Activated CD4-positive, alpha-beta T cell treated with anti-CD3 and anti-CD28 coated beads for 36 hours (primary cell): ENCODE measurements at places on chromosomes 1 and 21. TPM values are rescaled to one million over a fixed set of nuclear protein-coding genes. Genes with fewer than 3 reads are reported as not detected.

The TMOD4 gene
- total RNA-seq = 0.69 TPM

GRCh38 chr1:94061513-94062443 is 59.2 kb downstream of the ABCA4 start:
- H3K27me3 ChIP-seq = peaks cover 9% of the 10 kb centered on the region
- peak; percentile 64 for DNase-seq
- H3K4me3 ChIP-seq = no peak overlapping the region
- H3K4me1 ChIP-seq = no peaks in the 10 kb centered on the region

DNA sequence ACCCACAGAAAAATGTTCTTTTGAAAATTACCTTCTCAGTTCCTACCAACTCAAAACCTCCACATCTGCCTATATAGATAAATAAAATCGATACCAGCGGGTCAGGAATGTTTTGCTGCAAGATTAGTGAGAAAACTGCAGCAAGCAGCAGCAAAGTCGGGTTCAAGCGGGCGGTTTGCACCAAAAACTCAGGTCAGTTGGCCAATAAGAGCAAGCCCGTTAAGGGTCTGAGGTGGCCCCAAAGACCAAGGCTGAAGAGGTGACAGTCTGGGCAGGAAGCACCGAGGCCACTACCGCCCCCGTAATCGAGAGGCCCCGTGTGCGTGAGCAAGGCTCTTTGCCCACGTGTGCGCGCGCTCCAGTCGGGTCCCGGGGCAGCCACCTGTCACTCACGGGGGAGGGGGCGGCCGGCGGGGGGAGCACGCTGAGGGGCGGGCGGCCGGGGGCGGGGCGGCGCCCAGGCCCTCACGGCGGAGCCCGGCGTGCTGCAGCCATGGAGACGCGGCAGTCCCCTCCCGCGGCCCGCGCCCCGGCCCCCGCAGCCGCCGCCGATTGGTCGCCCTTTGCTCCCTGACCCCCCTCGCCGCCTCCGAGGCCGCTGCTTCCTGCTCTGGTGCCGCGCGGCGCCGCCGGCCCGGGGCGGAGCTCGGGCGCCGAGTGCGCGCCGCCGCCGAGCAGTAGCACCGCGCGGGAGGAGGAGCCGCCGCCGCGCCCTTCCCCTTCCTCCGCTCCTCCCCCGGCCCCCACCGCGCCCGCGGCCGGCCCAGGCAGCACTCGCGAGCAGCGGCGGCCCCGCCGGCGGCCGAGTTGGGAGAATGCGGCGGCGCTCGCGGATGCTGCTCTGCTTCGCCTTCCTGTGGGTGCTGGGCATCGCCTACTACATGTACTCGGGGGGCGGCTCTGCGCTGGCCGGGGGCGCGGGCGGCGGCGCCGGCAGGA is at the start of gene GALNT2:
Gene GALNT2, plus strand, starts transcription at position 773 of the 939 bp plus-strand sequence. Its CDS starts 43 bp downstream, at position 816.
- DNase-seq = peak; percentile 95
- peak within 1 kb of the TSS; percentile 89 for H3K27ac ChIP-seq
- H3K27me3 ChIP-seq = no peaks in the 10 kb centered on the region
- peak within 1 kb of the TSS; percentile 83 for H3K4me3 ChIP-seq

DNA sequence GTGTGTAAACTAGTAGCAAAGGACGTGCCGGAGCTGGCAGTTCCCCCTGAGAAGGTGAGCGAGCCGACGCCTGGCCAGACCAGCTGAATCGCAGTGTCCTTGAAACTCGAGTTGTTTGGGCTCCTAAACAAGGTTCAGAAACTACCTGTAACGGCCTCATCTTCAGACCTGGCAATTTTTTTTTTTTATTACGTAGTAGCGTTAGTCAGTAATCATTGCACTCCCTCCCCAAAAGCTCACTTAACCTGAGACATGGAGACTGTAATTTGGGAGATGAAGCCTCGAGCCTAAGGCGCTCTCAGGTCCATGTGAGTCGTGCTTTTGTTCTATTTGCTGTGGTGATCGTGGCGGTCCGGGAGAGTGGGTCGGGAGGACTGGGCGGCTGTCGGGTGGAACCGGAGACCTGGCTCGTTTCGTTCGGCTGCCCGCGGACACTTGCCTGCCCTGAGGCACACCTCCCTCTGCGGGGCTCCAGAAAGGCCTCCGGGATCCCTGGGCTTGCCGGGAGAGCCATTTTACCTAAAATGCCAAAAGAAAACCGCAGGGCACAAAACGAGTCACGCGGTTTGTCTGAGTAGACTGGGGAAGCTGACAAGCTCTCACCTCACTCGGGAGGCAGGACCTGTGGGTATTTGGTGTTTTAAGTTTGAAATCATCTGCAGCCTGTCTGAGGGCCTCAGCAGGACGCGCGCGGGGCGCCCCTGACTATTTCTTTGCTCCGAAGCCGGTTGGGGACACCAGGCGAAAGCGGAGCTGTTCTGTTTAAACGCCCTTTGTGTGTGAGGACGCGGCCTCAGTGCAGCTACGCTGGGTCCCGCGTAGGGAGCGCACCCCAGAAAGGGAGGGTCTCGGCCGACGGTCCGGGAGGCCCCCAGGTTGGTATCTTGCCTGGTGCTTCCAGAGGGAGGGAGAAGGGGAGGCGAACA is 722 bp downstream of the LHX8 start:
- peaks cover 77% of the 10 kb centered on the region for H3K27me3 ChIP-seq
- H3K4me3 ChIP-seq = peak overlapping the region; percentile 42

DNA sequence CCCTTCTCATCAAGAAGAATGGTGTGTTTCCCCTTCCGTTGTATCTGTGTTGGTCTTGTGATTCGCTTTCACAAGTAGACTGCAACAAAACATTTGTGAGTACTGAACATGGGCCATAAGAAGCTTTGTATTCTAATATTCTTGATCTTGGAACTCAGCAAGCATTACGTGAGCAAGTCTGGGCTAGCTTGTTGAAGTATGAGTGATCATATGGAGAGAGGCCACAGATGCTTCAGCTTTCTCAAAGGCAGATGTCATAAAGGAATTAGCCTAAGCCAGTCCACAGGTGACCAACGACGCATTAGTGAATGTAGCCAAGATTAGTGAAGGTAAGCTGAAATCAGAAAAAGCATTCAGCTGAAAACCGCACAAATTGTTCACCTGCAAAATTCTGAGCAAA is 609.6 kb upstream of the NEGR1 start:
- H3K36me3 ChIP-seq = no peaks in the 10 kb centered on the region
- H3K27ac ChIP-seq = no peak overlapping the region
- H3K27me3 ChIP-seq = no peaks in the 10 kb centered on the region
- no peak for DNase-seq

- H3K4me1 ChIP-seq = peaks cover 3% of the 10 kb centered on the region
- H3K27ac ChIP-seq = no peak overlapping the region
- peaks cover 9% of the 10 kb centered on the region for H3K27me3 ChIP-seq
- no peak for DNase-seq
These were observed 83.7 kb upstream of the KAZN start for GRCh38 chr1:14514739-14515138.

The CCDC185 gene
- total RNA-seq = not detected

GRCh38 chr1:208007938-208008342 is 97.0 kb upstream of the CD34 start:
- no peak overlapping the region for H3K27ac ChIP-seq
- DNase-seq = no peak
- no peaks in the 10 kb centered on the region for H3K4me1 ChIP-seq

DNA sequence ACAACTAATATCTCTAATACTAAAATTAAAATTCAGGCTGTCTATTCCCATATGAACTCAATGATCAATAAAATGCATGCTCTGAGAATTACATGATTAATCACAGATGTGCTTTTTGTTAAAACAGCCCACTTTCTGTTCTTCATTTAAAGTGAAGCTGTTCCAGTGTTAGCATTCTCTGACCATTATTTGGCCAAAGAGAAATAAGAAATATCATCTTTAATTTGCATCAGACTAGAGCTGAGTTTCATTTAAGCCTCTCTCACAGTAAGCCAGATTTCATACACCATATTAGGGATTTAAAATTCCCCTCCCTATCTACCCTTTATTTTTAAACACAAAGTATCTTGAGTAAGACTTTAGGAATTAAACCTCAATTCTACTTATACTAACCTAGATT is 261.6 kb downstream of the TPR start:
- no peak for DNase-seq
- peaks cover 2% of the 10 kb centered on the region for H3K27me3 ChIP-seq
- no peak overlapping the region for H3K4me3 ChIP-seq
- no peaks in the 10 kb centered on the region for H3K4me1 ChIP-seq
- H3K27ac ChIP-seq = no peak overlapping the region
- H3K36me3 ChIP-seq = no peaks in the 10 kb centered on the region

DNA sequence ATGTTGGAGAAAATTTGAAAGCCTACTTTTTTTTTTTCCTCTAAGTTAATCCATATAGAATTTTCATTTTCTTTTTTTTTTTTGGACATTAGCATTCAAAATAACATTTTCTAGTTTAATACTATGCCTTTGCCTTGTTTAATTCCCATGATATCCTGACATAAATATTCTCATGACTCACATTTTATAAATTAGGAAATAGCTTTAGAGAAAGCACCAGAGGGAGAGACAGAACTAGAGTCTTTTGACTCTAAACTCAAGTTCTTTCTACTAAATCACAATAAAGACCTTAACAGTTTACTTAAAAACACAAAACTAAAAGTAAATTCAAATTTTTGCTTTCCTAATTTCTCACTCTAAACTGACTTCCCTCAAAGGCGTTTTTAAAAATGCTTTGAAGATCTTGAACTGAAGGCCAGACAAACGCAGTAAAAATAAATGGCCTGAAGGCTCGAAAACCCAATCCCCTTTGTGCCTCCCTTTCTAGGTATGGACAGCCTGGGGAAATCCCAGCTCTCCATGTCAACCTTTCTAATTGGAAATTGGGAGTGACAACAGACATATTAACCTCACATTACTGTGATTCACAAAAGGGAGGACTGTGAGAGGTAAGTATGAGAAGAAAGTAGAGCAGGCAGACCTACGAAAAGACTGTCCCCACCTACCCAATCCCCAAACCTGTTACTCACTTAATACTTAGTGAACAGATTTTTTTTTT is 104.6 kb downstream of the ENAH start:
- peaks cover 4% of the 10 kb centered on the region for H3K4me1 ChIP-seq
- no peak overlapping the region for H3K27ac ChIP-seq
- DNase-seq = no peak

DNA sequence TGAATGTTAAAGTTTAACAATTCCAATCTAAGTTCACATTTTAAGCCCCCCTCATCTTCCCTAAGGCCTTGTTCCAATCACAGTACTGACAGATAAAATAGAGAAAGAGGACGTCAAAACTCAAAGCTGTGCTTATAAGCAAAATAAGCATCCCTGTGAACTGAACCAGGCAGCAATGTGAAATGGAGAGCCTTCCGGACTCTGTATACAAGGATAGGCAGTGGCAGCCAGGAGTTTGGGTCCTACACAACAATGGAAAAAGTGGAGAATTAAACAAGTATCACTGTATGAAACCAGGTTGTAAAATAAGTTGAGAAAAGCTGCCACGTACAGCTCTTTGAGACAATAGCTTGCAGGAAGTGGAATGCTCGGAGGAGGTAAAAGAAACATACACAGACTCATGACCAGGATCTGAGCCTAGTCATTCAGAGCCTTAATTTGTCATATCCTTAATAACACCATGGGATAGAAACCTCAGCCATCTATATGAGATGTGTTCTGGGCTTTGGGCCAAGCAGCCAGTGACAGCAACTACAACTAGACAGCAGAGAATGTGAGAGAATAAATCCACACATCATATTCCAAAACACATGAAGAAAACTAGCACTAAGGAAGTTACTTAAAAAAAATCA is 55.2 kb upstream of the PALMD start:
- H3K4me1 ChIP-seq = no peaks in the 10 kb centered on the region
- peaks cover 12% of the 10 kb centered on the region for H3K27me3 ChIP-seq
- no peak overlapping the region for H3K27ac ChIP-seq
- H3K4me3 ChIP-seq = no peak overlapping the region

DNA sequence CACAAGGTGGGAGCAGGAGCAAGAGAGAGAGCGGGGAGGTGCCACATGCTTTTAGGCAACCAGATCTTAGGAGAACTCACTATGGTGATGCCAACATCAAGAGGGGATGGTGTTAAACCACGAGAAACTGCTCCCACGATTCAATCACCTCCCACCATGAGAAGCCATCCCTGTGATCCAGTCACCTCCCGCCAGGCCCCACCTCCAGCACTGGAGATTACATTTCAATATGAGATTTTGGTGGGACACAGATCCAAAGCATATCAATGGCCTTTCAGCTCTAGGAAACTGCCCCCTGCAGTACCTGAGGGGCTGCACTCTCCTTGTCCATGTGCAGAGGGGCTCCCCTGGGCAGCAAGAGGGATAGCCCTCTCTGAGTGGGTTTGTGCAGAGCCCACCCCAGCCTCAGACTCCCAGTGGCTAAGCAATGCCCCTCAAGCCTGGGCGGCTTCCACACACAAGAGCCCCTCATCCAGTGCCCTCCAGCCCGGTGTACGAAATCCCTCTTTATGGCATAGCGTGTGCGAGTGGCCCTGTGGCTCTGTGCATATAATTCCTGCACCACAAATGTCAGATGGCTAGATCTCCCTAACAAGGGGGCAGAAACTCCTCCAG is 15.5 kb upstream of the PRDM16 start:
- no peaks in the 10 kb centered on the region for H3K4me1 ChIP-seq
- no peak overlapping the region for H3K4me3 ChIP-seq
- no peak overlapping the region for H3K27ac ChIP-seq
- H3K27me3 ChIP-seq = peaks cover 7% of the 10 kb centered on the region
- no peak for DNase-seq

The GRIK1 gene
- not detected for total RNA-seq

DNA sequence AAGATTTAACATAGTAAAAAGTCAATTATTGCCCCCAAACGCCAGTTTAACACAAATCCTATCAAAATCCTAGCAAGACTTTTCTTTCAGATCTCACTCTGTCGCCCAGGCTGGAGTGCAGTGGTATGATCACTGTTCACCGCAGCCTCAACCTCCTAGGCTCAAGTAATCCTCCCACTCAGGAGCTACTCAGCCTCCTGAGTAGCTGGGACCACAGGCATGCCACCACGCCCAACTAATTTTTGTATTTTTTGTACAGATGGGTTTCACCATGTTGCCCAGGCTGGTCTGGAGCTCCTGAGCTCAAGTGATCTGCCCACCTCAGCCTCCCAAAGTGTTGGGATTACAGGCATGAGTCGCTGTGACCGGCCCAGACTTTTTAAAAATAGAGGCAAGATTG is 4.8 kb downstream of the SNIP1 start:
- H3K27me3 ChIP-seq = no peaks in the 10 kb centered on the region
- no peak for DNase-seq
- H3K4me3 ChIP-seq = no peak overlapping the region
- H3K4me1 ChIP-seq = peaks cover 36% of the 10 kb centered on the region
- peaks cover 55% of the 10 kb centered on the region for H3K36me3 ChIP-seq

GRCh38 chr1:176073524-176074157 is 133.4 kb downstream of the COP1 start:
- peaks cover 3% of the 10 kb centered on the region for H3K4me1 ChIP-seq
- no peaks in the 10 kb centered on the region for H3K27me3 ChIP-seq
- H3K36me3 ChIP-seq = peaks cover 53% of the 10 kb centered on the region
- peak; percentile 39 for DNase-seq

GRCh38 chr1:241612533-241613477 is 27.4 kb downstream of the CHML start:
- peak overlapping the region; percentile 64 for H3K27ac ChIP-seq
- H3K36me3 ChIP-seq = peaks cover 2% of the 10 kb centered on the region
- peak overlapping the region; percentile 8 for H3K4me3 ChIP-seq
- no peaks in the 10 kb centered on the region for H3K27me3 ChIP-seq

DNA sequence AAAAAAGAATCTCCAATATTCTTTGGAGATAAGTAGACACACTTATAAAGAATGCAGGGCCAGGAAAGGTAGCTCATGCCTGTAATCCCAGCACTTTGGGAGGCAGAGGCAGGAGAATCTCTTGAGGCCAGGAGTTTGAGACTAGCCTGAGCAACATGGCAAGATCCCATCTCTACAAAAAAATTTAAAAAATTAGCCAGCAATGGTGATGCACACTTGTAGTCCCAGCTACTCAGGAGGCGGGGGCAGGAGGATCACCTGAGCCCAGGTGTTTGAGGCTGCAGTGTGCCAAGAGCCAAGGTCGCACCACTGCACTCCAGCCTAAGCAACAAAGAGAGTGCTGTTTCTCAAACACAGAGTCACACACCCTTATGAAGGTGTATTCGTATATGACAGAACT is 385.0 kb downstream of the SMYD3 start:
- H3K4me3 ChIP-seq = no peak overlapping the region
- peaks cover 8% of the 10 kb centered on the region for H3K4me1 ChIP-seq
- no peak for DNase-seq
- no peak overlapping the region for H3K27ac ChIP-seq
